Globus pallidus (tissue), 1 donor: ENCODE measurements at places on chromosomes 1 and 21.

DNA sequence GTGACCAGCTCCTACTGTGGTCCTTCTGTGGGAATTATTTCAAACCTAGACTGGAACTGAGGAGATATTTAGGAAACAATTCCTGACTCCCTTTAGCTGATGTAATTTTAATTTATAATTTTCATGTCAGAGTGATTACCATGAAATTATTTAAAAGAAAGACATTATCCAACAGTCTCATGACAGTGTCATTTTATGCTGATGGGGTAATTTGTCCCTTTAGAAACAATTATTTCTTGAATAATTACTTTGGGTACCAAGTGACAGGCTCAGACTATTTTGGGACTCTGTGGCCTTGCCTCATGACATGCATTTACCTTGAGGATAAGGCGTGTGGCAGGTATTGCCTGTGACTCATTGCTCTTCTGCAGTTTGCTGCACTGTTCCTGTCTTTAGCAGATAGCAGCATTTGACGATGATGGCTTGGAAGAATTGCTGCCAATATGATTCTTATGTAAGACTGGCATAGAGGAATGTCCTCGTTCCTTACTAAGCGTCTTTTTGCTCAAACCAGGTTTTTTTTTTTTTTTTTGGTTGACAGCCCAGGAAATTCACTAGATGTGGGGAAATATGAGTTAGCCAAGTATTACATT is 206.0 kb upstream of the HMCN1 start:
- DNase-seq, result peak; percentile 5

DNA sequence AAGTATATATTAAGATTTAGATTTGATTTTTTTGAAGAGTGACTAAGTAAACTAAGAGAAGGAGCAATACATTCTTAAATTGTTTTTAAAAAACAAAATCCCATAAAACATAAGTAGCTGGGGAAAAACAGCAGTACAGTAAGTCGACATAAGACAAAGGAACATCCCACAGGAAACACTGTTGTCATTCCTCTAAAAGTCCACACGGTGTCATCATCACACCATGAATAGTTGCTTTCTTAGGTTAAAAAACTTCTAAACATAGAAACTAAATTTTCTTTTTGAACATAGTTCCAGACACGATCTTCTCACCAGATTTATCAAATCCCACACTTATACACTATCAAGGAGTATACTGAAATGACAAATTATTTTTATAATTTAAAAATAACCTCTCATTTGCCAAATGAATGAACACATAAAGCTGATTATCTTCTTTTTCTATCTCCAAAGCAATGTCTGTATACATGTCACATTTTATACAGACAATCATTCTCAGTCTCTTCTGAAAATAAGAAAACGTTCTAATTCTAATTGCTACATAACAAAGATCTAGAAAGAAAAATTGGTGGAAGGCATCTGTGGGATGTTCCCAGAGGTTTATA is 15.8 kb downstream of the ODF2L start:
- DNase-seq, result peak; percentile 67

GRCh38 chr21:45480701-45481500 is 61.3 kb downstream of the SLC19A1 start:
- no peak for DNase-seq

GRCh38 chr1:207155028-207155427 is 51.0 kb downstream of the C4BPA start:
- DNase-seq, result no peak

DNA sequence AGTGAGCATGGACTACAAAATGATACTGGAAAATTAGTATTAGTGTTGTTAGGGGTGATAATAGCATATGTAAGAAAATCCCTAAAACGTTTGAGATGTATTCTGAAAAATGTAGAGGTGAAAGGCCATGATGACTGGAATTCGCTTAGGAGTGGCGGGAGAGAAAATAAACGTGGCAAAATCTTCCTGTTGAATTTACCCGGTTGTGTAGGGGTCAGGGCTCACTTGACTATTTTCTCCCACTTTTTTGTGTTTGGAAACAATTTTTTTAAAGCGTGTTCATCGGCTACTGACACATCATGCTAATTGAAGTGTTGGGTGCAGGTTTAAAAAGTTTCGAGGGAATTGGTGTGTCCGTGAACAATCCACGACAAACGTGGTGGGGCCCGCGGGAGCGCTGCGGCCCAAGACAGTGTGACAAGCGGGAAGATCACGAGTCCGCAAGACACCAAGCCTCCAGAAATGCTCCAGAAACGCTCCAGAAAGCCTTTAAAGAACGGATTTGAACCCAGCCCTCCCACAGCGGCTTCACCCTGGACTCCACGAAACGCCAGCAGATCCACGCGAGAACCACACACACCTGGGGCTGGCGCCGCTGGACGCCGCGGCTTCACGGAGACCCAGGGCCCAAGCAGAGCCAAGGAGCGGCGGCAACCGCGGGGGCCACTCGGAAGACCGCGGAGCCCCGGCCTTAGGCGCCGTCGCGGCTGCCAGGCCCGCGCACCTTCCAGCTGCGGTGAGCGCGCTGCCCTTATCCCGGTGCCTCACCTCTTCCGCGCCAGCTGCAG is 573 bp downstream of the PSMG1 start:
- peak; percentile 29 for DNase-seq

DNA sequence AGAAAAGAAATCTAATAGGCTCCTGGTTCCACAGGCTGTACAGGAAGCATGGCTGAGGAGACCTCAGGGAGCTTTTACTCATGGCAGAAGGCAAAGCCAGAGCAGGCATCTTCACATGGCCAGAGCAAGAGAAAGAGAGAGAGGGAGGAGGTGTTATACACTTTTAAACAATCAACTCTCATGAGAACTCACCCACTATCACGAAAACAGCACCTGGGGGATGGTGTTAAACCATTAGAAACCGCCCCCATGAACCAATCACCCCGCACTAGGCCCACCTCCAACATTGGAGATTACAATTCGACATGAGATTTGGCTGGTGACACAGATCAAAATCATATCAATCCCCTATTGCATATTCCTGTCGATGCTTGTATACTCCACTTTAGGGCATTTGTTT is 93.5 kb downstream of the MRPL39 start:
- no peak for DNase-seq

- no peak for DNase-seq
Measured at GRCh38 chr21:25893191-25893590, 158.4 kb downstream of the GABPA start.

- no peak for DNase-seq
Measured at GRCh38 chr1:212607913-212608391, 609 bp upstream of the ATF3 start.

DNA sequence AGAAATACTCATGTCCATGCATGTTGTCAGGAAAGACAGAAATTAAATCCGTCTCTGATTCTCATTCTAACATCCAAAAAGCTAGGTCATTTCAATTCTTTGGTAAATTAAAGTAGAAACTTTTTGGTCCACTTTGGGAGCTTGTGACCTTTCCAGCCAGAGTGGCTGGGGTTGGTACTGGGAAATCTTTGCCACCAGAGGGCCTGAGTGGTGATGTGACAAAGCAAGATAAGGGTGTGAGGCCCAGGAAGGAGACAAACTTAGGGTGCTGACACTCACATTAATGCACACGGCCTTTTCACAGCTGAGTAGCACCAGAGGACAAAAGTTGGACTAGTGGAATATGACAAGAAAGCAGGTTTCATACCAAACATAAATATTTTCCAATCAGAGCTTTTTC is 144.3 kb downstream of the DNM3 start:
- peak; percentile 45 for DNase-seq

- no peak for DNase-seq
Measured at GRCh38 chr1:9596415-9597123, 7.9 kb downstream of the TMEM201 start.
